ENCODE measurements at places on chromosomes 4 and X.

- no peak for DNase-seq
Measured at GRCh38 chrX:16711893-16712547, 449 bp downstream of the CTPS2 start.

DNA sequence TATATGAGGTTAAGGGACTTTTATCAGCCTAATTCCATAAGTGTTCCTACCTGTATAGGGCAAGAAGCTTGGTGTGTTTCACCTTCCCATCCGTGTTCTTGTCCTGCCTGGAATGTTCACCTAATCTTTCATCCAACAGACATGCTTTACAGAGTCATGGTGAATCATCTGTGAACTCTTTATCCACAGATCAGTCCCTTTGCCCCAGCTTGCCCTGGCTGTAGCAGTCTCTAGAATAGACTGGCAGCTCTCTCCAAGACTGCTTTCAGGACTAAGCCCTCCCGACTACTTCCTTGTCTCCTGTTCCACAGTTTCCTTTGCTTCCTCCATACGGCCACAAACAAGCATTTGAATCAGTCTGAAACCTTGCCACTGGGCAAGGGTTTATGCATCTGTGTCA is 177.9 kb upstream of the IL15 start:
- no peak for DNase-seq

DNA sequence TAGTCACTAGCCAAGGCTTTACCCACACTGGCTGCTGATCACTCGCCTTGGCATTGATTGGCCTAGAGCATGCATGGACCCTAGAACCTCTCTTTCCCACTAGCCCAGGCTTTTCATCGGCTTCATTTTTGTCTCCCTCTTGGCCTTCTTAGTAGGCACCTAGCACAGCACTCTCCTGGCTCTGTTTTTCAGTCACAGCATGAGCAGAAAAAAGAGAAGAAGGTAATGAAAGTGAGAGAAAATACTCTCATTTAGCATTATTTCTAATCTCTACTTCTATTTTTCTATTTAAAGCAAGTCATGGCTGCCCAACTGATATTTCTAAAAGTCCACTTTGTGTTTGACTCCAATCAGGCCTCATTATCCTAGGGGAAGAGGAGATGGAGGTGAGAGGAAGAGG is 267.2 kb downstream of the FBXO8 start:
- no peak for DNase-seq

- no peak for DNase-seq
Measured at GRCh38 chr4:23171976-23172375, 479.2 kb downstream of the GBA3 start.

- no peak for DNase-seq
Measured at GRCh38 chr4:122772986-122773385, 40.5 kb downstream of the BBS12 start.

DNA sequence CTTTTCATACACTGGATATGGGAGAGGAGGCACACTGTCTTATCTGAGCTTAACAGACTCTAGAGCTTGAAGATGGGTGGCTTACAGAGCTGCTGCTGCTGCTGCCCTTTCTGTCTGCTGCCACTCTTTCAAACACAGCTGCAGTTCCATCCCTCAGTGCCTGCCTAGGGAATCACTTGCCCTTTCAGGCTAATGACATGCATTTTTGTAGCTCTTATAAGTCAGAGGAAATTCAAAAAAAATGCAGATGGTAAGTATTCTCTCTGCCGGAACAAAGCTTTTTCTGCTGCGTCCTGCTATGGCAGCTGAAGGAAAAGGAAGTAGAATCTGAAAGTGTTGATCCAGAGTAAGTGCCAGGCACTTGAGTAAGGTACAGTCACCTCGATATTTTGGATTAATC is 460.4 kb upstream of the DIAPH2 start:
- no peak for DNase-seq

DNA sequence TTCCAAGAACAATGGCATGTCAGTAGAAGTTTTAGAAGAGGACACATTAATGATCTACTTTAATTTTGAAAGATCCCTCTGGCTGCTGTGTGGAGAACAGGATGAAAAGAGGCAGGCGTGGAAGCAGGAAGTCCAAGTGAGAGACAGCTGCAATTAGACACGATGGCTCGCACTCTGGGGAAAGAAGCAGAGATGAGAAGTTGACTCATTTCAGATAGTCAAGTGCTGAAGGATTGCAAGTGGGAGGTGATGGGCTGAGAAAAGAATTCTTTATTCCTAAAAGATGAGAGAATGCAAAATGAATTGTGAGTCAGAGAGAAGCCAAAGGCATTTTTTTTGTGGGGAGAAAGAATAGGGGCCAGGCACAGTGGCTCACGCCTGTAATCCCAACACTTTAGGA is 16.5 kb downstream of the RXFP1 start:
- DNase-seq, result no peak

- no peak for DNase-seq
Measured at GRCh38 chr4:95092766-95093165, 335.0 kb downstream of the BMPR1B start.

GRCh38 chrX:25343060-25343459 is 327.3 kb upstream of the ARX start:
- no peak for DNase-seq

- peak; percentile 65 for DNase-seq
Measured at GRCh38 chr4:26083987-26084386, 170.0 kb downstream of the SMIM20 start.

GRCh38 chrX:71105628-71106027 is 912 bp downstream of the CXorf65 start:
- DNase-seq, result no peak

DNA sequence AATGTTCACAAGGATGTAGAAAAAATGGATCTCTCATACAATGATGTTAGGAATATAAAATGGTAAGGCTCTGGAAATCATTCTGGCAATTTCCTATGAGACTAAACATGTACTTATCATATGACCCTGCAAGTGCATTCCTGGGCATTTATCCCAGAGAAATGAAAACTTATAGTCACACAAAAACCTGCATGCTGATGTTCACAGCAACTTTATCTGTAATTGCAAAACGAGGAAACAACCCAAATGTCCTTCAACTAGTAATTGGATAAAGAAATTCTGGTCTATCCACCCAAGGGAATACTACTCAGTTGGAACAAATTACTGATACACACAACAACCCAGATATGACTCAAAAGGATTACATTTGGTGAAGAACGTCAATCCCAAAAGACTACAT is 14.5 kb downstream of the ZCCHC18 start:
- no peak for DNase-seq

DNA sequence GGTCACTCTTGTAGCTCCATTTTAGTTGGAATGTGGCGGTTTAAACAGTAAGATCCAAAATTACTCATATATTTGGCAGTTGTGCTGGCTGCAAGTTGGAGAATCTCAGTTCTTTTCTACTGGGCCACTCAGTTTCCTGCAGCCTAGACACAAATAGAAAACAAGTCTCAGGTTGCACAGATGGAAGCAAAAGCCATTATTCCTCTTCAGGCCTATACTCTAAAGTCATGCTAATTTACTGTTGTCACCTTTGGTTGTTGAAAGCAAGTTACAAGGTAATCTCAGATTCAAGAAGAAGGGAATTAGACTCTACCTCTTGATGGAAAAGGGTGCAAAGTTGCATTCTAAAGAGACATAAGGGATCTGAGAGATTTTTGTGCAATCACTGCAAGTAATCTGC is 345.4 kb downstream of the ADAM29 start:
- no peak for DNase-seq

- no peak for DNase-seq
Measured at GRCh38 chrX:109533631-109534030, 3.0 kb upstream of the NXT2 start.
